ENCODE measurements at places on chromosomes 12 and 14.

DNA sequence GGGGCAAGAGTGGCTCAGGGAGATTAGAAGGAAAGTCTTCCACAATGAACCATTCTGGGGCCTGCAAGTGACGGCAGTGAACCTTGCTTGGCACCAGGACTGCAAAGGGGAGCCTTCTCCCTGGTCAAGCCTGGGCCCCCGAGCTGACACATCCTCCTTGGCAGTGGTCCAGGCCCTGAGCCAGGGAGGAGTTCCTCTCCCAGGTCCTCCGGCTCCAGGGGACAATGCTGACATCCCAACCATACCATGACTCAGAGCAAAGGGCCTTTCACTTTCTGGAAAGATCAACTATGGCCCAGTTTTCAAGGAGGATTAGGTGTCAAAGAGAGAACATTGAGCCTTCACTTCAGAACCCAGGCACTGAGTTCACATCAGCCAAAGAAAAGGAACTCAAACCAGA is 756.5 kb upstream of the TBX3 start:
- peak; percentile 57 for DNase-seq

- no peak for DNase-seq
Observed at GRCh38 chr14:102249041-102249440, 55.9 kb downstream of the MOK start.

DNA sequence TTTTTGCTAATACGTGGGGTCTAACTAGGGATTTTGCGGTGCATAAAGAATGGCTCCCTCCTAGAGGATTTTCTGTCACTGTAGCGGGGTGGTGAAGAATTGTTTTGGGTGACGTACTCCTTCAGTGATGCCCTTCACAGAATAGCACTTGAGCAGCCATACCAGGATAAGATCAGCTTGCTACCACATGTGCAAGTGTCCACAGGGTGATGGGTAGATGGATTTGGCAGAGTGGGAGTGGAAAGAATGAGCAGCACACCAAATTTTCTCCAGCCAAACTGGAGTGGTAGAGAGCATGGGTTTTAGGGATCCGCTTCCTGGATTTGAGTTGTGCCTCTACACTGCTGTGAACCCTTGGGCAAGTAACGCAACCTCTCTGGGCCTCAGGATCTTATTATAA is 2.3 kb downstream of the TCP11L2 start:
- DNase-seq, result no peak

DNA sequence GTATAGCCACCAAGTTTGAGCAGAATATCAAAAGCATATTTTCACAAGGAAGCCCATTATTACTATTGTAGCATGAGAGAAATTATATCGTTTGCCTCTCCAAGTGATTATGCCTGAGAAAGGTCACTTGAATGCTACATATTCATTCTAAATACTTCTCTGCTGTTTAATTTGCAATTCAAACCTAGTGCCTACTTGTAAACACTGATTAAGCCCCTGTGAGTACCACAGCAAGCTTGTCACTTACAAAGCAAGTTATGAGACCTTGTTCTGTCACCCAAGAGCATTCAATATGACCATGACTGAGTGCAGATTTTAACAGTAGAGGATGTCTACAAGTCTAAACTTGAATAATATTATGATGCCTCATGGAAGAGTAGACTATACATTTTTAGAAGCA is 124.7 kb upstream of the SSTR1 start:
- DNase-seq, result no peak

- DNase-seq, result no peak
Observed at GRCh38 chr12:24379861-24380521, 430.5 kb upstream of the SOX5 start.

GRCh38 chr14:91163316-91163715 is 49.4 kb downstream of the DGLUCY start:
- DNase-seq, result no peak

DNA sequence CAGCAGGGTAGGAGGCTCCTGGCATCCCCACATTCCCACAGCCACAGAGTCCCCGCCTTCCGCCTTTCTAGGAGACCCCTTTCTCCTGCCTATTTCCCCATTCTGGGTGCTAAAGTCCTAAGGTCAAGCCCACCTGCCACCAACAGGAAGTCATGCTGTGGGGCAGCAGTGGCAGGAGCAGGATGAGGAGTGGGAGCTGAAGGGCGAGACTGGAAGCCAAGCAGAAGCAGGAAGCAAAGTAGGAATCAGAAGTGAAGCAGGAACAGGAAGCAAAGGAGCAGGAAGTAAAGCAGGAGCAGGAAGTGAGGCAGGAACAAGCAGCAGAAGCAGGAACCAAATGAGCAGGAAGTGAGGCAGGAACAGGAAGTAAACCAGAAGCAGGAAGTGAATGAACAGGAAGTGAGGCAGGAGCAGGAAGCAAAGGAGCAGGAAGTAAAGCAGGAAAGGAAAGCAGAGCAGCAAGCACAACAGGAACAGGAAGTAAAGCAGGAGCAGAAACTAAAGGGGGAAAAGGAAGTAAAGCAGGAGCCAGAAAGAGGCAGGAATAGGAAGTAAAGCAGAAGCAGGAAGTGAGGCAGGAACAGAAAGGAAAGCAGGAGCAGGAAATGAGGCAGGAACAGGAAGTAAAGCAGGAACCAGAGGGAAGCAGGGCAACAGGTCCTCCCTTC is 38.3 kb upstream of the RIMBP2 start:
- DNase-seq, result no peak

- DNase-seq, result no peak
Observed at GRCh38 chr12:49979016-49979586, 6.4 kb downstream of the AQP6 start.

- DNase-seq, result no peak
Observed at GRCh38 chr12:127399451-127399850, 867.5 kb upstream of the TMEM132C start.

GRCh38 chr12:116196752-116197718 is 80.5 kb downstream of the MED13L start:
- no peak for DNase-seq

DNA sequence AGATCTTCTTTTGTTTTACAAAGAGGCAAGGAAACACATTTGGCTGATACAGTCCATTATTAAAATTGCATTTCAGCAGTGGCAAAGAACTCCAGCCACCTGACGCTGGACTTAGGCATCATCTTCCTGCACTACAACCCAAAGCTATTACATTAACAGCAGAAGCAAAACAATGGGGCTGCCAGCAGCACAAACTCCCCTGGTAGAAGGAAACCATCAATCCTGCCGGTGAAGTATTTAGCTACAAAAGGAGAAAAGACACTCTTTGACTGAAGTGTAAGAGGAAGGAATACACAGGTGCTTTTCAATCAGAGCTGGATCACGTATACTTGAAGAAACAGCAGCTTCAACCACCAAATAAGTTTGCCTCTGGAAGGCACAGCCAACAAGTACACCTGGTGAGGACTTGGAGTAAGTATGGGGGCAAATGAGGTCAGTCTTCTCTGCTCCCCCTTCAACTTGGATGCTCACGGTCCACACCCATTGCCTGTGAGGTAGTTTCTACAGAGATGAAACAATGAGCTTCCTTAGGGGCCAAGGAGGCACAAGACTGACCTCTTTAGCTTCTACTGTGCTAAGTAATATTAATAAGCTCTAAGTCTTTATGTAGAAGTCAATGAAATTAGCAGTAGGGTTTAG is 125.9 kb upstream of the FOXN3 start:
- no peak for DNase-seq

- DNase-seq, result no peak
Observed at GRCh38 chr12:105419606-105420005, 89.1 kb downstream of the C12orf75 start.

- peak; percentile 85 for DNase-seq
Observed at GRCh38 chr12:92539110-92539749, 163.6 kb upstream of the PLEKHG7 start.

- DNase-seq, result no peak
Observed at GRCh38 chr12:121013715-121014114, 2.6 kb downstream of the C12orf43 start.

- DNase-seq, result no peak
Observed at GRCh38 chr12:57893431-57894353, 47.2 kb upstream of the CTDSP2 start.

DNA sequence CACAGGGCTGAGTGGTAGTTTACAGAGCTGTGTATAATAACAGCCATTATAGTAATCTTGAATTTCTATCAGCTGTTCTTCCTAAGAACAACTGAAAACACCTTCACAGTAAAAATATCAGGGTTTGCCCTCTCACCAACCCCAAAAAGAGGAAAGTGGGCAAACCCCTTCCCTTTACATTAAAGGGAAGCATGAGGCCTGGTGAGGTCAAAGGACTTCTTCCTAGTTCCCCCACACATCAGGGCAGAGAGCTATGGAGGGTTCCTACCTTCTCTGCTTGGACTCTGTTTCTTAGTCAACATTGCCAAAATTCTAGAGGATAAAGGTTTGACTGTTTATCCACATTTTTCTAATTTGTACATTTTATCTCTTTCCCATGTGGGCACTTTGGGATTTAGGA is 4.4 kb upstream of the RPAP3 start:
- DNase-seq, result no peak

DNA sequence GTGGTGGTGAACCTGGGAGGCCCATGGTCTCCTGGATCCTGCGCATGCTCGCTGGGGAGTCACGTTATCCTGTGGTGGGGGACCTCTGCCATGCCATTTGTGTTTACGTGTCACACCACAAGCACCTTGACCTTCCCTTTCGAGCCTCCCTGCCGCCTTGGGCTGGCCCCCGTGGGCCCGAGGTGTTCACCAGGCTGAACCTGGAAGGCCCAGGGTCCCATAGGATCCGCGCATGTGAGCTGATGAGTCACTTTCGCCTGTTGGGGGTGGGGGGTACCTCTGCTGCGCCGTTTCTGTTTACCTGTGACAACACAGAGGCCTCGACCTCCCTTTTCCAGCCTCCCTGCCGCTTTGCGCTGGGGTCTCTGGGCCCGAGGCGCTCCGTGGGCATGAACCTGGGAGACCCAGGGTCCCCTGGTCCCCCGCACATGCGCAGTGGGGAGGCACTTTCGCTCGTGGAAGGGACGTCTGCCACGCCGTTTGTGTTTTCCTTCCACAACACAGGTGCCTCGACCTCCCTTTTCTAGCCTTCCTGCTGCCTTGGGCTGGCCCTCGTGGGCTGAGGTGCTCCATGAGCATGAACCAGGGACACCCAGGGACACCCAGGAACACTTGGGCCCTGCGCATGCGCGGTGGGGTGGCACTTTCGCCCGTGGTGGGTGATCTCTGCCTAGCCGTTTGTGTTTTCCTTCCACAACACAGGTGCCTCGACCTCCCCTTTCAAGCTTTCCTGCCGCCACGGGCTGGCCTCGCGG is 334.1 kb downstream of the ALG10 start:
- DNase-seq, result no peak

DNA sequence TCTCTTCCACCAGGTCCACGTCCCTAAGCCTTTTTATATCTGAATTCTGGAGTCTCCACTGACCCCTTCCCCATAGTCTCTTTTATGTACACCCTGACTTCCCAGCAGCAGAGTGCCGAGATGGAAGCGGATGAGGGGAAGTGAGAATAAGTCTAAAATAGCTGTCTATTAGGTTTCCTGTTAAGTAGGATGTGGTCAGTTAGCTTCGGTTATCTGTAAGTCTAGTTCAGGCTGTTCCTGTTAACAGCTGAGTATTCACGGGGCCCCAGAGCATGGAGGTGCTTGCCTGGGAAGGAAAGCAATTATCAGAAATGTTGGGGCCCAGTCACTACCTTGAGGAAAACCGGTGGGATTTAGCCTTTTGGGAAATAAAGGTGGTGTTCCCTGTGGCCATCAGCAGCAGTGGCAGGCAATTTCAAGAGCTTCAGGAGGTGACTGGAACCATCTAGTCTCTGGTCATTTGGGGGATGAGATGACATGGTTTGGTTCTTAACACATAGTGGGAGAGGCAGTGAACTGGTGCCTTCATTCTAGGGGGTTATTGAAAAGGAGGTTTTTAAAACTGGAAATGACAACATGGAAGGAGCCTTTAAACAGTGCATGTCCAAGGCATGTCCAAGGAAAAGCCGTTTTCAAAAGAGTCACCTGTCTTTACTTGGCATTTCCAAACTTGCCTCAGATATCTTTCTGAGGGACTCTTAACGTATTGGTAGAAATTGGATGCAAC is 21.8 kb downstream of the CHST11 start:
- DNase-seq, result no peak

DNA sequence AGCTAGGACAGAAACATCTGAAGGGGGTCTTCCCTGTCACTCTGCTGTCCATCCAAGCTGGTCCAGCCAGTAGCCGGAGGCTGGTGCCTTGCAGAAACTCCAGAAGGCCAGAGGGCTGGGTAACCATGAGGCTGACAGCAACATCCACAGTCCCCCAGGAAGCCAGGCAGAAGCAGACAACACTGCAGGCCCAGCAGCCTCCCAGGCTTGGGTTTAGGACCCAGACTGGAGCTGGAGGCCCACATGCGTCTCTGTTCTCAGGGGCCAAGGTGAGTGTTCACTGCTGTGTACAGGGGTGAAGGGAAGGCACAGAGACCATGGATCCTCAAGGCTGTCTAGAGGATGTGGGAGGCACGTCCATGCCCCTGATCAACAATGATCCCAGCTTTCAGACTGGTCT is 136.4 kb upstream of the PRMT8 start:
- DNase-seq, result no peak

DNA sequence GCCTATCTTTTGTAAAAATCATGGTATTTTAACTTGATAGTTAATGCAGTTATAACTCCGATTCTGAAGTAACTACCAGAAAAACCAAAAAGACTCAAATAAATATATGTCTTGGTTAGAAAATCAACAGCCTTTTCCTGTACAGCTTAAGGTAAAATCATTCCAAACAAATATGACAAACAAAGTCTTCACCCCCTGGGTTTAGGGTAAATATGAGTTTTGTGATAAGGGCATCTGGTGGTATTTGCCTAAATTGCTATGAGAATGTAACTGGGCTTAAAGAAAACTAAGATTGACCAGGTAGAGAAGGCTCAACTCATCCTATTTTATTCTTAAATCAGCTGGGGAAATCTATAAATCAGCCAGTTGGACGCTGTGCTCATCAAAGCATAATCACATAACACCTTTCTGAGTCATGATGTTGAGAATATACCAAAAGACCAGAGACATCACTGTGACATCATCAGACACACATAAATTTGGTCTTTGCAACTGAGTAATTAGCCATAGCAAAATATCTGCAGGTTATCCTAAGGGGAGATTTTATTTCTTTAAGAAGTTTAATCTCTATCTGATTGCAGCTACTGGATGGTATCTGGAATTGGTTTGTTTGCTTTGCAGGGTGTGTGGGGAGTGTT is 133.9 kb downstream of the STXBP6 start:
- no peak for DNase-seq

- DNase-seq, result no peak
Observed at GRCh38 chr12:41943671-41944070, 201.0 kb downstream of the GXYLT1 start.

GRCh38 chr12:126355346-126355745 is 1290.1 kb downstream of the AACS start:
- DNase-seq, result no peak
